ENCODE measurements at places on chromosomes 11 and 22.

DNA sequence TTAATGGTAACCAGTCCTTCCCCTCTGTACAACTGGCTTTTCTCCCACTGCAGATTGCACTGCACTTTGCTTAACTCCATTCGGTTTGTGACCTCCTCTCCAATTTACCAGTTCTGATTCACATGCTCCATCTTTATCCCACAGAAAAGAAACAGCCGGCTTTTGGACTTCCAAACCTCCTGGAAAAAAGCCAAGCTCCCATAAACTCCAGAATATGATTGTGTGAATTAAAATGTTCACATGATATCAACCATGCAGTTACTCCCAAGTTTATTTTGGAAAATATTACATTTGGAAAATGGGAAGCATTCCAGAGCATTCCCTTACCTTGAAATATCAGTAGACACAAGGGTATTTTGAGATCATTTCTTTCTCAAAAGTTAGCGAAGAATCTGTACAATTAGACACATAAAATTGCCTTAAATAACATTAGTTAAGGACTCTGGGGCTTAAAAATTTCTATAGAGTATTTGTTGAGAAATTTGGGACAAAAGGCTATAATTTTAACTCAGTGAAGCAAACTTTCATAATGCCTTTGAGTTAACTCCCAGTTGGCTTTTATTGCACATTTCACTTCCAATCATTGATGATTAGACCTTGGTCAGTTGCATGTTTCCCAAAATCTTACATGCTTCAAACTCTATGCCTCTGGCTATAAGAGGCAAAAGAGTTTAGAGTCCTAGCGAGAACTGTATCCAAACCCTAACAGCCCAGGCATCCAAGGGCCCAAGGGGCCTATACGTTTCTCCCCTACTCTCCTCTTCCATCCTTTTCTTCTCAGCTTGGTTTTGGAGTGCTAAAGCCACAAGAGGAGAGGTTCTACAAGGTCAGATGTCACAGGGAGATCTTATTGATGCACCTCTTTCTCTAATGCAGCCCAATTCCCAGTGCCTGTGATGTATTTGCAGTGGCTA is 23.6 kb upstream of the TMEM135 start:
- no peak for DNase-seq

DNA sequence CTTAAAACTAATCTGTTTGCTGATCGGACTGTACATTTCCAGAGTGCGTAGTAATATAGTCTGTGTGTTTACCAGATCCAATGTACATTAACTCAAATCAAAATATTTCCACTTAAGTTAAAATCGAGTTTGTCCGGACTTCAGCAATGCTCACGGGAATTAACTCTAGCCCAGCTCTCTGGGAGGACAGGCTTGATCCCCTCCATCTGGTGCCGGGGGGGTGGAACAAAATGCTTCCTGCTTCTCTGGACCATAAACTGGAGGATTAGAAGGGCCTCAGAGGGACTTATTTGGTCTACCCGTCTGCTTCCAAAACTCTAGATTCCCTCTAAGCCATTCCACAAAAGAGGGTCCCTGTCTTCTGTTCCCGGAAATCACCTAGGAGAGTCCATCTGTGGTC is 511.2 kb downstream of the BUD13 start:
- DNase-seq, result no peak

DNA sequence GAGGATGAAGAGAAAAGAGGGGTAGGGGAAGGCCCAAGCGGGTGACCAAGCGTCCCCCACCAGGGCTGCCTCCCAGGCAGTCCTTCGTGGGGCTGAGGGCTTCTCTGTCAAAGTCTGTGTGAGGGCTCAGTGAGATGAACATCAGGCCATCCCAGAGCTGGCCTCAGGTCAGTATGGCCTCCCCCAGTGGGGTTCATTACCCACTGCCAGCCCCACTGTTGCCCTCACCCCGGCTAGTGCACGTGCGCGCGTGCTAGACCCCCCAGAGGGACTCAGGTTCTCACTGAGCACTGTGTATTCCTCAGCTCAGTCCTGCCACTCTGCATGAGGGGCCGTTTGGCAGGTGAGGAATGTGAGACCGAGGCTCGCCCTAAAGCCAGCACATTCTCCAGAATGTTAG is 3.3 kb downstream of the KDELR3 start:
- DNase-seq, result no peak

GRCh38 chr22:38713921-38714320 is 8.2 kb downstream of the GTPBP1 start:
- no peak for DNase-seq

DNA sequence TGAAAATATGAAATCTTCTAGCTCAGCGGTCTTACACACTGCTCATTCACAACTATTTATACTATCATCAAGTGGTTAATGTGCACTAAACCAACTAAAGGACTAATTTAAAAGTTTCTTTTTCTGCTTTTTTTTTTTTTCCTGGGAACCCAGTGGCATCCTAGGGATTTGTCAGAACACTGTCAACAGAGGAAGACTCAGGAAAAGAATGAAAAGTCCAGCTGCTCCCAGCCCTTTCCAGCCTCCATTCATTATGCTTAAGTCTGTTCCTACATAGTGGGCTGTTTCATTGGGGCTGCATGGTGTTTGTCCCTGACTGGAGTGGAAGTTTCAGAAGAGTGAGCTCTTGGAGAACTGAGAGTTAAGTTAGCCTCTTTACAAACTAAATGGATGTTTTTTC is 391.1 kb downstream of the AASDHPPT start:
- no peak for DNase-seq

DNA sequence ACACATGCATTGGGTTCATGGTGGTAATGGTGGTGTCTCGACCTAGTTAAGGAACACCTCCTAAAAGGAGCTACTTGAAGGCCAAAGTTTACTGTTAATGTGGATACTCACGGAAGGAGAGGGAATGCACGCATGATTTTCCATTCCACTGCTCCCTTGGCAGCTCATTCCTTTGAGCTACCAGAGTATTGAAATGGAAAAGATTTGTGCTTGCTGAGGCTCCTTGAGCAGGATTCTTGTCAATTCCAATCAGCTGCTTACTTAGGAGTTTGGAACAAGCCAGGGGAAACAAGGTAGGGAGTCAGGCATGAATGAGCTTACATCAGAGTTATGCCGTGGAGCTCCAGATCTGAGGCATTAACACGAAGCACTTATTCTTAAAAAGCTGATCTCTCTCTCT is 108.8 kb downstream of the GRIA4 start:
- DNase-seq, result no peak

DNA sequence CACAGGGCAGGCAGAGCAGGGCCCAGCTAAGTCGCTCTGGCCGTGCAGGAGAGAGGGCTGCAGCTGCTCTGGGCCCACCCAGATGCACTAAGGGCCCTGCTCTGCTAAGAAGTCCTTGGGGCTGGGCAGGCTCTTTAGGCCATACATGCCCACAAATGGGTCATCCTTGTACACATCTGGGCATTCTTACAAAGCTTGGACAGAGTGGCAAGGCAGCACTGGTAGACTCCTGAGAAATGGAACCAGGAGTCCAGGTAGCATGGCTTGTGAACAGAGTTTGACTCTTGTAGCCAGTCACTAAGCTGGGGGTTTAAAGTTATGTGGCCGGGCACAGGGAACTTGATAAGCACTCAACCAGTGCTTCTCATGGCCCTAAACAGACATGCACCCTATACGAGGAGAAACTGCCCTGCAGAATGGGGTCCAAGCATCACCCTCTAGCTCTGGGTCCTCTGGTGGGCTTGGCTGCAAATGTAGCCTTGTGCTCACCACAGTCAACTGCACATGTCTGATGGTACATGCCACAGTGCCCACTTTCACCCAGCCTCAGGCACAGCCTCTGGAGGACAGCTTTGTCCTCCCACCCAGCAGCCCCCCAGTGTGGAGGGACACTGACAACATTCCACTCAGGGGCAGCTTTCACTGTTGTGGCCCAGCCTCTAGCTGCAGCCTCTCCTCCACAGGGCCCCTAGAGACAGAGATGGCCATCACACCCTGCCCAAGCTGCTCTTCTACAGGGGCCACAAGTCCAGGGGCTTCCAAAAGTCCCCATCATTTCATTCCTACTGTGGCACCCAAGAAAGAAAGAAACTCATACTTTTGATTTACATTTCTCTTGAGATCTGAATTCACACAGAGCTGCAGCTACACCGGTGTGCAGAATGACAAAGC is 75.2 kb downstream of the DGCR2 start:
- no peak for DNase-seq

Data from endodermal cell (in vitro differentiated cells).